ENCODE measurements at places on chromosomes 7 and 10.

DNA sequence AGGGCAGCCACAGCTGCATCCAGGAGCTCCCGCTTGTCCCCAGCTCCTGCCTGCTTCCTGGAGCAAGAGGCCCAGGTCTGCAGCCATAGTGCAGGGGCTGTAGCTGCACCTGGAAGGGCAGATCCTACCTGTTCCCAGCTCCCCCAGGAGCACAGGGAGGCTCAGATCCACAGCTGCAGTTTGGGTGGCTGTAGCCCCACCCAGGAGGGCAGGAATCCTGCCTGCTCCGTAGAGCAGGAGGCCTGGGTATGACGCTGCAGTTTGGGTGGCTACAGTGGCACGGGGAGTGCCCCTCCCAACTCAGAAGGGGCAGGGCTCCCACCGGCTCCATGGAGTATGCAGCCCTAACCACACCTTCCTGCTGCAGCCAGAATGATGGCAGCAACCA is 26.7 kb upstream of the CDCA7L start:
- H3K27ac ChIP-seq: no peak overlapping the region
- no peaks in the 10 kb centered on the region for H3K27me3 ChIP-seq
- no peaks in the 10 kb centered on the region for H3K4me1 ChIP-seq

- H3K4me3 ChIP-seq: no peak overlapping the region
- no peaks in the 10 kb centered on the region for H3K36me3 ChIP-seq
- no peaks in the 10 kb centered on the region for H3K27me3 ChIP-seq
Measured at GRCh38 chr10:51669041-51669440, 30.4 kb downstream of the CSTF2T start.

DNA sequence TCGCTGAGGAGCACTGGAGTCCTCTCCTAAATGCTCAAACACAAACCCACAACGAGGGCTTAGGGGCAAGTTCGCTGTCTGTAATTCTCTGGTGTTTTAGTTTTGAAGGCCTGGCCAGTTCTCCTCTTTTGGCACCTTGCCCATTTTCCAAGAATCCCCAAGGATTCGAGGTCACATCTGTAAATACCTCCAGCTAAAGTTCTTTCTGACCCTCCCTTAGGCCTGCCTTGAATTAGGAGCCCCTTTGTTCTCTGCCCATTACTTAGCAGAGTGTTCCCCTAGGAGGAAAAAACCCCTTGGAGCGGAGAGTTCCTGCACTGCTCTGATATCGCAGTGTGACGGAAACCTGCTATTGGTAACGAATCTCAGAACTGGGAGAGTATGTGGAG is 743 bp upstream of the PYROXD2 start:
- no peaks in the 10 kb centered on the region for H3K36me3 ChIP-seq
- H3K4me3 ChIP-seq: no peak overlapping the region
- DNase-seq: no peak
- peaks cover 10% of the 10 kb centered on the region for H3K4me1 ChIP-seq

DNA sequence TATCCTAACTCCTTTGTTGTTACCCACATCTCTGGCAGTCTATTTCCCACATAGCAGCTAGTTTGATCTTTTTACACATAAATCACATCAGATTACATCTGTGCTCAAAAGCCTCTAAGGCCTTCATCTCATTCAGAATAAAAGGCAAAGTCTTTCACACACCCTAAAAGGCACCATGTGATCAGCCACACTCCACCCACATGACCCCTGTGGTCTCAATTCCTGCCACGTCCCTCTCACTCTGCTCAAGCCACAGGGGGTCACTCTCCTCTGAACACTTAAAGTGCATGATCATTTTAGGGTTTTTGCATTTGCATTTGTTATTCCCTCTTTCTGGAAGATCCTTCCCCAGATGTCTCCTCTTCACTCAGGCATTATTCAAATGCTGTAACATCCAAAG is 30.8 kb downstream of the ELAPOR2 start:
- H3K27me3 ChIP-seq: no peaks in the 10 kb centered on the region
- no peak overlapping the region for H3K27ac ChIP-seq
- no peak overlapping the region for H3K4me3 ChIP-seq
- DNase-seq: no peak
- no peaks in the 10 kb centered on the region for H3K4me1 ChIP-seq

- no peaks in the 10 kb centered on the region for H3K27me3 ChIP-seq
- H3K36me3 ChIP-seq: no peaks in the 10 kb centered on the region
- no peaks in the 10 kb centered on the region for H3K4me1 ChIP-seq
- no peak overlapping the region for H3K4me3 ChIP-seq
- H3K27ac ChIP-seq: no peak overlapping the region
- no peak for DNase-seq
Measured at GRCh38 chr7:110050785-110051184, 1040.1 kb upstream of the LRRN3 start.

DNA sequence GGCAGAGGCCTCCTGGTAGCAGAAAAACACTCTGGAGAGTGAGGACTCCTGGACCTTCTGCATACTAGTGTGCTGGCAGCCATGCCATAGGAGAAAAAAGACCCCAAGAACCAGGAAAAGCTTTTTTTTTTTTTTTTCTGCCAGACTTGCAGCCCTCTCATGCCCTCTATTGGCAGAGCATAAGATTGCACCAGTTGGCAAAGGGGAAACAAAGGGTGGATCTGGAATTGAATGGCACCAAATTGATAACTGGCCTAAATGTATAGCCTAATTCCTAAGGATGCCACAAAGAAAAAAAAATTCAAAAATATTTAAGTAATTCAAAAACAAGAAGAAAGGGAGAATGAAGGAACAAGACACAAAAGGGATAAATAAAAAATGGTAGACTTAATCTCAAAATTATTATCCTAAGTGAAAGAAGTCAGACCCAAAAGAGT is 112.5 kb upstream of the GHITM start:
- no peaks in the 10 kb centered on the region for H3K36me3 ChIP-seq
- no peaks in the 10 kb centered on the region for H3K27me3 ChIP-seq
- H3K4me3 ChIP-seq: no peak overlapping the region
- no peak overlapping the region for H3K27ac ChIP-seq

GRCh38 chr7:124647630-124648306 is 117.8 kb downstream of the GPR37 start:
- no peaks in the 10 kb centered on the region for H3K36me3 ChIP-seq
- DNase-seq: no peak
- no peaks in the 10 kb centered on the region for H3K4me1 ChIP-seq
- H3K4me3 ChIP-seq: no peak overlapping the region
- no peaks in the 10 kb centered on the region for H3K27me3 ChIP-seq
- H3K27ac ChIP-seq: no peak overlapping the region

DNA sequence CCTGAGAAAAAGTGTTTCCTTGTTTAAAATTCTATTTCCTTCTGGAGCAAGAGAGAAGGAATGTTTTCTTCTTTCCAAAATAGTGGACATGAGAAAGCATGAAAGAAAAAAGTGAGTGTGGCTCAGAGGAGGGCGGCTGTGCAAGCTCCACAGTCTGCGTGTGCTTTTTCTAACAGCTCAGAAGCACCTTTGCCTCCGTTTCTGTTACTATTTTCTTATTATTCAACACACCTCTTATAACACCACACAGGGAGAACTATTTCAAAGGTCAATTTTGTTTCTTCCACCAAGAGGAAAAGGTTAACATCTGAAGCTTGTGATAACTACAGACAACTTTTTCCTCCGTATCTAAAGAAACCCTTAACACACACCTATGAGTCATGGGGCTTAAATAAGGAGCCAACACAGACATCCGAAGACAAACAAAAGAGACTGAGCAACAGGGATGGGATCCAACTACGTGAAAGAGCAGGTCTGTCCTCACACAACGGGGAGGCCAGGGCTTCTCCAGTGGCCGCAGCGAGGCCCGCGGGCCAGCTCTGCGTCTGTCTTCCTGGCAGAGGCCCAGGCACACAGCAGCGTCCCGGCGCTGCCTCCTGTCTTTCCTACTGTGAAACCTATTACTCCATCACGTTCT is 36.2 kb upstream of the NCAPG2 start:
- no peaks in the 10 kb centered on the region for H3K36me3 ChIP-seq
- H3K27ac ChIP-seq: peak overlapping the region; percentile 45
- peak; percentile 69 for DNase-seq
- H3K4me3 ChIP-seq: no peak overlapping the region
- H3K4me1 ChIP-seq: no peaks in the 10 kb centered on the region

DNA sequence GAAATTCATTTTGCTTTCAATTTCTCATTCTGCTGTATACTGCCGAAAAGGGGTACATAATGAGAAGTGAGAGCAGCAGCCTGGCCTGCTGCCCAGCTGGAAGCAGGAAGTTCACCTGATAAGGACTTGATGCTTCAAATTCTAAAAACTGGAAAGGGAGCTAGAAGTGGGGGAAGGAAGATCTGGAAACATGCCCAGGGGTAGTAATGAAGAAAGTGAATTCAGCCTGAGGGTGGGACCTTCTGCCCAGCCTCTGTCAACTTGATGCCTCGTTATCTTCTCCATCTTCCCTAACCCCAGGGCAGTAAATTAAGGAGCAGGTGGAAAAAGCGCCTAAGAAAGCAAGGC is 69.4 kb downstream of the ARMH3 start:
- no peaks in the 10 kb centered on the region for H3K36me3 ChIP-seq
- no peaks in the 10 kb centered on the region for H3K4me1 ChIP-seq
- no peaks in the 10 kb centered on the region for H3K27me3 ChIP-seq
- DNase-seq: no peak
- H3K4me3 ChIP-seq: no peak overlapping the region

DNA sequence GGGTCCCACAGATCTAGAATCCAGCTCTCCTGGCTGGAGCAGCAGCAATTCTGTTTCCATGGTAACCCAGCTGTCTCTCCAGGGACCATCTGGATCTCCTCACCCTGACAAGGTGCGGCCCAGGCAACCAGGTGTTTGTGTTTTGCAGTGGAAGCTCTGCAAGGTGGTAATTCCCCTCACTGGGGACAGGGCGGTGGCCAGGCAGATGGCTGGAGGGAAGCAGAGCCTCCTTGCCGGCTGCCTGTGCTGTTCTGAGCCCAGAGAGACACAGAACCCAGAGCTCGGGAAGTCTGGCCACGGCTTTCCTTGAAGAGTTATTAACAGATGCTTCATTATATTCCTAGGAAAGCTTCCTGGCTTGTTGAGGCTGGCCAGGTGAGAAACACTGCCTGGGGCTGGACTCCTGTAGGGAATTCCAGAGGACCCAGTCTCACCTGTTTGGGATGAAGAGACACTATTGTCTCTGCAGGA is 118.2 kb upstream of the PPIF start:
- peaks cover 16% of the 10 kb centered on the region for H3K4me1 ChIP-seq
- no peaks in the 10 kb centered on the region for H3K27me3 ChIP-seq
- DNase-seq: no peak
- H3K36me3 ChIP-seq: no peaks in the 10 kb centered on the region

GRCh38 chr10:61225939-61226338 is 227.2 kb downstream of the TMEM26 start:
- H3K36me3 ChIP-seq: no peaks in the 10 kb centered on the region
- H3K27ac ChIP-seq: no peak overlapping the region
- DNase-seq: no peak
- H3K4me3 ChIP-seq: no peak overlapping the region

- no peak overlapping the region for H3K4me3 ChIP-seq
- no peaks in the 10 kb centered on the region for H3K27me3 ChIP-seq
- H3K27ac ChIP-seq: peak overlapping the region; percentile 84
- H3K4me1 ChIP-seq: no peaks in the 10 kb centered on the region
- DNase-seq: peak; percentile 34
Measured at GRCh38 chr7:27389496-27389895, 146.9 kb downstream of the EVX1 start.

- no peak overlapping the region for H3K27ac ChIP-seq
- H3K27me3 ChIP-seq: peaks cover 36% of the 10 kb centered on the region
- no peaks in the 10 kb centered on the region for H3K36me3 ChIP-seq
- H3K4me3 ChIP-seq: no peak overlapping the region
- H3K4me1 ChIP-seq: no peaks in the 10 kb centered on the region
Measured at GRCh38 chr10:101222683-101223273, 6.5 kb downstream of the LBX1 start.

DNA sequence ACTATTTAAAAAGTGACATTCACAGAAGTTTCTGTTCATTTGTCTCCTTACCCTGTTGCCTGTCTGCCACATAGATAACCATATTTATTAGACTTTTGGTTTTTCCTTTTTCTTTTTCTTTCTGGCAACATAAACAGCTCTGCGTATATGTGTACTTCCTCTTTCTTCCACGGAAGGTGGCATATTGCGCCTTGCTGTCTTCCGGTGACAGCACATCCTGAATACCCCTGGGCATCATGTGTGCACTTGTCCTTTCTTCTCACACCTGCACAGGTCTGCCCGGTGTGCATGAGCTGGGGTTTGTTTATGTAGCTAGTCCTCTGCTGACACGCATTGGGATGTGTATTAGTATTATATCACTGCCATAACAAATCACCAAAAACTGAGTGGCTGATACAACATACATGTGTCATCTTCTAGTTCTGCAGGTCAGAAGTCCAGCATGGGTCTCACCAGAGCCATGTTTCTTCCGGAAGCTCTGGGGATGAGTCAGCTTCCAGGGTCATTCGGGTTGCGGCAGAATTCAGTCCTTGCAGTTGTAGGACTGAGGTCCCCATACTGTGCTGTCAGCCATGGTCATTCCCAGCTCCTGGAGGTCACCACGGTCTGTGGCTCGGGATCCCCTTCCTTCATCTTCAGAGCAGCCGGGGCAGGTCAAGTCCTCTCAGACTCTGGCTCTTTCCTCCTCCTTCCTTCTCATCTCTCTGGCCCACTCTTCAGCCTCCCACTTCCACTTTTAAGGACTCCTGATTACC is 596.0 kb upstream of the FOXK1 start:
- H3K4me3 ChIP-seq: no peak overlapping the region
- H3K4me1 ChIP-seq: no peaks in the 10 kb centered on the region
- H3K27me3 ChIP-seq: no peaks in the 10 kb centered on the region
- no peaks in the 10 kb centered on the region for H3K36me3 ChIP-seq
- no peak overlapping the region for H3K27ac ChIP-seq

DNA sequence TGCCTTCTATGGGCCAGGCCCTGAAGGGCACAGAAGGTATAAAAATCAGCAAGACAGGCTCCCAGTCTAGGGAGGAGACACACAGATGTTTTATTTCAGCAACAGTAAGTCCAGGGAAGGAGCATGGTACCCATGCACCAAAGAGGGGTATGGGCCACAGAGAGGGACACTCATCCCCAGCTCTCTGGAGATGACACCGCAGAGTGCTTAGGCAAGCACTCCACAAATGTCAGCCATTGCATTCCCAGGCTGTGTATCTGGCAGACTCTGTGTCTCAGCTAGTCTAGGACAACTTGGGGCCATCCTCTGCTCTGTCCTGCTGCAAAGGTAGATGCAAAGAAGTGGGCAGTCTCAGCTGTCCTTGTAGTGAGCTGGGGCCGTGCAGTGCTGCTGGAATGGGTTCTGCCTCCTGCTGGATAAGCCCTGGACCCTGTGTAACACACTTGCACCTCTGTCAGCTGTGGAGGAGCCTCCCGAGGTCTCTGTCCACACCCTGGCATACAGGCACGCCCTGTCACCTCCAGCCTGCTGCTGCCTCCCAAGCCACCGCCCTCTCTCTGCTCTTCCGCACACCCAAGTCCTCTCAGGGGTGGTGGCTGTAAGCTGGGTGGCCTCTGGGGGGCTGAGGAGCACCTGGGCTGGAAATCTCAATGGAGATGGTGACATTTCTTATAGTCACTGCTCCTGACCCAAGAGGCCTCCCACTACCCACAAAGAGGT is 57.6 kb downstream of the VOPP1 start:
- no peaks in the 10 kb centered on the region for H3K27me3 ChIP-seq
- no peak overlapping the region for H3K27ac ChIP-seq
- H3K4me1 ChIP-seq: no peaks in the 10 kb centered on the region
- DNase-seq: no peak
- H3K4me3 ChIP-seq: no peak overlapping the region

GRCh38 chr7:158830211-158830723 is 958 bp upstream of the ESYT2 start:
- no peaks in the 10 kb centered on the region for H3K36me3 ChIP-seq
- peak overlapping the region; percentile 68 for H3K4me3 ChIP-seq
- no peak for DNase-seq

GRCh38 chr10:33808475-33808874 is 474.0 kb upstream of the NRP1 start:
- H3K4me1 ChIP-seq: no peaks in the 10 kb centered on the region
- H3K27ac ChIP-seq: no peak overlapping the region
- no peak for DNase-seq
- H3K27me3 ChIP-seq: no peaks in the 10 kb centered on the region

GRCh38 chr10:132742837-132743194 is 43.1 kb downstream of the NKX6-2 start:
- no peak for DNase-seq
- no peak overlapping the region for H3K27ac ChIP-seq

Data from uterus (tissue), 4 donors.